G401 (cell line): ENCODE measurements at places on chromosomes 13 and 19.

GRCh38 chr13:64553411-64554129 is 2676.6 kb downstream of the PCDH9 start:
- DNase-seq: no peak

GRCh38 chr13:49494645-49495044 is 1.1 kb upstream of the PHF11 start:
- DNase-seq: no peak

DNA sequence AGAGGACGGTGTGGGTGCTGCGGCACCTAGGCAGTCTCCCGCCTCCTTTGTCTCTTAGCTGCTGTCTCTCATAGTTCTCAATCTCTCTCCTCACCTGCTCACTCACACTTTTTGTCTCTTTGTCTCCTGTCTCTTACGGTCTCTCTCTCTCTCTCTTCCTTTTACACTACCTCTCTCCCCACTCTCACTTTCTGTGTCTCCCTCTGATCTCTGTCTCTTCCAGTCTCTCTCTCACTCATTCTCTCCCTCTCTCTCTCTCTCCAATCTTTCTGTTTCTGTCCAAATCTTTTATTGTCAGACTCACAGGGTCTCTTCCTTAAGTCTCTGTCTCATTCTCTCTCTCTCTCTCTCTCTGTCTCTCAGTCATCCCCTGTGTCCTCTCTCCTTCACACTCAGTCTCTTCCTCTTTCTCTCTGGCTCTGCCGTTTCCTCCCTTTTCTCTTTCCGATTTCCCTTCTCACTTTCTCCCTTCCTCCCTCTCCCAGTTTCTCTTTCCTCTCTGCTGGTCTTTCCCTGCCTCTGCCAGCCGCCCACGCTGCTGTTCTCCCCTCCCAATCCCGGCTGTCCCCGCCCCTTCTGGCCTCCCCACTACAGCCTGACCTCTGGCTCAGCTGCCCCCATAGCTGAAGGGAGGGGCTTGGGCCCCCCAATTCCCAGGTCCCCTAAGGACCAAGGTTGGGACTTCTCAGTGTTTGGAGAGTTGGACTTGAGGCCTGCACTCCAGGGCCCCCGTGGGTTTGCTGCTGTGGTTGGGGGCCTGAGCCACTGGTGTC is at the start of gene PLEKHA4:
PLEKHA4 (minus strand) TSS at position 504 of the 773 bp plus-strand sequence. CDS start 997 bp downstream, outside the sequence.
- no peak for DNase-seq

DNA sequence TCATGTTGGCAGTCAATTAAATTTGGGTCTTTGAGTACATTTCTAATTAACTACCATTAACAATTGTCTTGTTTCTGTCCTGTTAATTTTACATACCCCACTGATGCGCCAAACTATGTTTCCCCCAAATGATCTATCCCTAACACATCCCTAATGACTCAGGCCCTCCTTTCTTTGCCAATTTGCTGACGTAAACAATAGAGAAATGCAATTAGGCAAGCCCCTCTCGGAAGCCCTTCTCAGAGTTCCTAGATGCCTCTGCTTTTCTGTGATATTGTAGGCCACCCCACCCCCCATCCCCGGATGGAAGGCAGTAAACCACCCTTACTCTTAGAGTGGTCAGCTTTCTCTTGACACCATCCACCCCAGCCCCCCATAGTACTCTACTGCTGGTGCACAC is 74.2 kb downstream of the FLT1 start:
- DNase-seq: no peak

GRCh38 chr13:75256922-75257321 is 225.0 kb downstream of the TBC1D4 start:
- DNase-seq: no peak

DNA sequence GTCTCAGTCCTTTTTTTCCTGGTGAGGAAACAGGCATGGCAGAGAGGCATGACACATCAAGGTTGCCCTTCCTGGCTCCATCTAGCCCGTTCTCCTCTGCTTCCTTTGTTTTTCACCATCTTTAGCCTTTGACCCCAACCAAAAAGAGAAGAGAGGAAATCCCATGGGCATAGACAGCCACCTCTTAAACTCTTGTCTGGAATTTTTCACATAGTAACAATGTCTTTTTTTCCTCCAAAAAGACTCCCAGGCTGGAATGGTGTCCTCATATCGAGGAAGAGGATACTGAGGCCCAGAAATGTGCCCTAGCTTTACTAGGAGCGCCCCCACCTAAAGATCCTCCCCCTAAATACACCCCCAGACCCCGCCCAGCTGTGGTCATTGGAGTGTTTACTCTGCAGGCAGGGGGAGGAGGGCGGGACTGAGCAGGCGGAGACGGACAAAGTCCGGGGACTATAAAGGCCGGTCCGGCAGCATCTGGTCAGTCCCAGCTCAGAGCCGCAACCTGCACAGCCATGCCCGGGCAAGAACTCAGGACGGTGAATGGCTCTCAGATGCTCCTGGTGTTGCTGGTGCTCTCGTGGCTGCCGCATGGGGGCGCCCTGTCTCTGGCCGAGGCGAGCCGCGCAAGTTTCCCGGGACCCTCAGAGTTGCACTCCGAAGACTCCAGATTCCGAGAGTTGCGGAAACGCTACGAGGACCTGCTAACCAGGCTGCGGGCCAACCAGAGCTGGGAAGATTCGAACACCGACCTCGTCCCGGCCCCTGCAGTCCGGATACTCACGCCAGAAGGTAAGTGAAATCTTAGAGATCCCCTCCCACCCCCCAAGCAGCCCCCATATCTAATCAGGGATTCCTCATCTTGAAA is at the start of gene GDF15:
GDF15 (plus strand) TSS at position 484 of the 868 bp plus-strand sequence; CDS start at position 516, 32 bp downstream.
- peak; percentile 64 for DNase-seq

DNA sequence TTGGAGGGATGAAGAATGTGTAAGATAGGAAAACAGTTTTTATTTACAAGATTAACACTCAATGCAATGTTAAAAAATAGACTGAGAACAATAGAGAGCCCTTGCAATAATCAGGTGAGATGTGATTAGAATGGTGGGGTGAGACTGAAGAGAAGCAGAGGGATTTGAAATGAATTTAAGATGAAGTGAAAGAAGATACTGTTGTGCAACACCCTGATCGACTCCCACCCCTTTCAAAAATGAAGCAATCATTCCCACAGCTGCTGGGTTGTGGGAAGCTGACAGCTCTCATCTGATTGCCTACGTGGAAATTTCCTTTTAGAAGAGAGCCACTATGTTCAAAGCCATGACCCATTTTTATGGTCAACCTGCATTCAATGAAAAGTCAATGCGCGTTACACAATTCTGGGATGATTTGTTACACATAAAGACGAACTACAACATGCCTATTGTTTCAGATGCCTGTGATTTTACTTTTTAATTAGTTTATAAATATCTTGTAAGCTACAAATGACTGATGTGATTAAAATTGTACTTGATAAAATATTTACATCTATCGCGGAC is 1374.8 kb downstream of the PCDH9 start:
- no peak for DNase-seq

GRCh38 chr19:49863935-49864320 is 3.4 kb downstream of the PNKP start:
- no peak for DNase-seq

DNA sequence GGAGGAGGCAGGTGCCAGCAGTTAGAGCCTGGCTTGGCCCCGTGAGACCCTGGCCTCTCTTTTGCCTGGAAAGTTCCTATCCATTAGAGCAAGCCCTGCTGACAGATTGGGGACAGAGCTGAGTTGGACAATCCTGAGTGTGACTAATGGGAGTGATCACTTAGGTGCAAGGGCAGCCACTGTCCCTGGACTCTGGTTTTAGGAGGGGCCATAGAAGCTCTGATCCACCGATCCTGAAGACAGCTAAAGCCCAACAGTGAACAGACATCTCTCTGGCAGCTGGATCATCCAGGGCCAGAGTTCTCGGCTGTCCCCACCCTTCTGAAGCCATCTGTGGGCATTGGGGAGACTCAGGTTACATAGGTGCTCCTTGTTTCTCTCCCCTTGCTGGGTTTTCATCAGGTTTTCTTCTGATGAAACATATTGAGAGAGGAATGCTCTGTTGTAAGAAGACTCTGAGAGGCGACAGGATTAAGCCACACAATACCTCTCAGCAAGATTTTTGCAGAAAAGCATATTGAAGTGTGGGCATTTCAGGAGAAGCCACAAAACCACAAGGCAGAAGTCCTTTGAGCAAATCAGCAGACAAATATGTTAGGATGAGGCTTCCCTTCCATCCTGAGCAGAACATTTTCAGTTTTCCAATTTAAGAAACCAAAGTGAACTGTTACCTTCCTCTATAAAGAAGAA is 288.0 kb upstream of the MAB21L1 start:
- no peak for DNase-seq

- DNase-seq: no peak
Observed at GRCh38 chr13:103466761-103467160, 400.5 kb upstream of the SLC10A2 start.

DNA sequence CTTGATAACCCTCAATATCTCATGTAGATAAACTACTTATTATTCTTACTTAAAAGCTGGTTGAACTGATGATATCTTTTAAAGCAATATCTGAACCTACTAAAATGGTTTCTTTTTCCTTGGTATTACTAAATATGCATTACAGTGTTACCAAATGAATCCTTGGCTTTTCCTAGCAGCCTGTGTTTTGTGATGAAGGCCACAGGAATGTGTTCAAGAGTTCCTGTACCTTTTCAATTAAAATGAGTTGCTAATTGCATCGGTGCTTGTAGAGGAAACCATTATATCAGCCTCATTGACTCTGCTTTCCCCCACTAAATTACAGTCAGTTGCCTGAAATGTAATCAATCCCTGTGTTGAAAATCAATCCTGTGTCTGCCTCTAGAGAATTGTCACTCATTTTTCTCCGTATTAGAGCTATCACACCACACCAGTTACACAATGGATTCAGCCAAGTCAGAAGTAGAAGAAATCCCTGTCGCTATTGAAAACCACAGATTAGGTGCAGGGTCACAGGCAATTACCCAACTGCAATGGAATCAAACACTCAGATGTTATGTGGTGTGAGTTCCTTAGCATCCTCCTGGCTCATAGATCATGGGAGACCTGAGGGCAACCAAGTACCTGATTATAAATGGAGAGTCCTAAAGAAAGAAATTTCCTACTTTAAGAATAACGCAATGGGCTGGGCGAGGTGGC is 13.3 kb downstream of the FAM216B start:
- DNase-seq: no peak

GRCh38 chr13:60201286-60201685 is 37.6 kb upstream of the DIAPH3 start:
- DNase-seq: no peak
